SJCRH30 (cell line): ENCODE measurements at places on chromosomes 13 and 19. TPM values are rescaled to one million over a fixed set of nuclear protein-coding genes. Genes with fewer than 3 reads are reported as not detected.

The OR7D2 gene
- 0.05 and 0.14 TPM in 2 replicates for total RNA-seq

The TPTE2 gene
- not detected in 2 replicates for total RNA-seq

The SIGLECL1 gene
- total RNA-seq: not detected in 2 replicates

The KIR2DL1 gene
- not detected in 2 replicates for total RNA-seq

The PALM gene
- total RNA-seq: 4.4 and 4.6 TPM in 2 replicates

The ZNF208 gene
- not detected in 2 replicates for total RNA-seq

The CEACAM21 gene
- 5.5 and 5.6 TPM in 2 replicates for total RNA-seq

The ZNF439 gene
- 15.5 and 16.3 TPM in 2 replicates for total RNA-seq
